Fibroblast of villous mesenchyme (primary cell): ENCODE measurements at places on chromosomes 4 and X.

GRCh38 chr4:98611677-98612317, 46.6 kb downstream of the TSPAN5 start:
- DNase-seq: no peak

- no peak for DNase-seq
These were observed 6.7 kb upstream of the CITED1 start for GRCh38 chrX:72312311-72312940.

DNA sequence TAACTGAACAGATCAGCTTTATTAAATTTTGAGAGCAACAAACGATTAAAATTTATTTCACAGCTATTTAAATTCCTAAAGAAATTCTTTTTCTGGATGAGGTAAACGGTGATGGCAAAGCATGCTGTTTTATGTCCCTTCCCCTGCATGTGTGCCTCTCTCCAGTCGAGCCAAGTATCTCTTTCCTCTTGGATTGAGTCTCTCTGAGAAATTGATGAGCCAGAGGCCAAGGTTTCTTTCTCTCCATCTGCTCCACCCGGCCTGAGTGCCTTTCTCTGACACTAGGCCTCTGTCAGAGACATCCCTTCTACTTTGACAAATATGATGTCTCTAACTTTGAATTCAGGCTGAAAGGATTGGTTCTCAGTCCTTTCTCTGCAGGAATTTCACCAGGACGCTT, 42.6 kb upstream of the PARM1 start:
- DNase-seq: no peak

- DNase-seq: no peak
These were observed 17.1 kb downstream of the SPON2 start for GRCh38 chr4:1155314-1155713.

DNA sequence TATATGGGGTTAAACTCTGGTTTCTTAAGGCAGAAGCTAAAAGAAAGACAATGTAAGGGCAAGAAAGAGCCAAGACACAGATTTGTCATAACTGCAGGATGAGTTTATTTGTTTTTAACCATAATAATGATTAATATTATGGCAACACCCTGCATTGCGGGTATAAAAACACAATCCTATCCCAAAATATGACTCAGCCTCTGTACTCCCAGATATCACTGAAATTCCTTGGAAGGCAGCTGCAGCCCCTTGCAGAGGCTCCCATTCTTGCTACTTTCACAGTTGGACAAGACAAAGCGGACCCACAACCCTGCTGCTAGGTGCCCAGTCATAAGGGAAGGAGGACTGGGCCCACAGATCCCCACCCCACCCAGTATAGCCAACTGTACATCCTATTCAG, 20.4 kb upstream of the FGF16 start:
- peak; percentile 4 for DNase-seq

- DNase-seq: no peak
These were observed 384.5 kb downstream of the NAF1 start for GRCh38 chr4:162782096-162782777.

GRCh38 chr4:52996261-52997131, 134.4 kb downstream of the RASL11B start:
- DNase-seq: peak; percentile 98

DNA sequence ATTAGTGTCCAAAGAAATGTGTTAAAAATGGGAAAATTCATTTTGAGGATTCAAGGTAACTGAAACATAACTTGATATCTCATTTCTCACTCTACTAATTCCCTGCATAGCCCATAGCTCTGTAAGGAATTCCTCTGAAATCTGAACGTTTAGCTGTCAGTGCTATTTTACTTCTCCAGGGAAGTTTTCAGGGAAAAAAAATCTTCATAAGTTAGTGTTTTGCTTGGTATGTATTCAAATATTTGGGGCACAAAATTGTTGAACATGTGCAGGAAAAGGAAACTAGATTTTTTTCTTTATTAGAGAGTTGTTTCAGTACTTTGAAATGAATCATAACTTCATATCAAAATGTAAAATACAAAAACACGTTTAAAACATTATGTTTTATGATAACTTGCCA, 891.4 kb downstream of the CENPC start:
- no peak for DNase-seq

- DNase-seq: no peak
These were observed 618 bp downstream of the BEND4 start for GRCh38 chr4:42151568-42152506.

- no peak for DNase-seq
These were observed 708.7 kb downstream of the TECRL start for GRCh38 chr4:63700569-63700968.

DNA sequence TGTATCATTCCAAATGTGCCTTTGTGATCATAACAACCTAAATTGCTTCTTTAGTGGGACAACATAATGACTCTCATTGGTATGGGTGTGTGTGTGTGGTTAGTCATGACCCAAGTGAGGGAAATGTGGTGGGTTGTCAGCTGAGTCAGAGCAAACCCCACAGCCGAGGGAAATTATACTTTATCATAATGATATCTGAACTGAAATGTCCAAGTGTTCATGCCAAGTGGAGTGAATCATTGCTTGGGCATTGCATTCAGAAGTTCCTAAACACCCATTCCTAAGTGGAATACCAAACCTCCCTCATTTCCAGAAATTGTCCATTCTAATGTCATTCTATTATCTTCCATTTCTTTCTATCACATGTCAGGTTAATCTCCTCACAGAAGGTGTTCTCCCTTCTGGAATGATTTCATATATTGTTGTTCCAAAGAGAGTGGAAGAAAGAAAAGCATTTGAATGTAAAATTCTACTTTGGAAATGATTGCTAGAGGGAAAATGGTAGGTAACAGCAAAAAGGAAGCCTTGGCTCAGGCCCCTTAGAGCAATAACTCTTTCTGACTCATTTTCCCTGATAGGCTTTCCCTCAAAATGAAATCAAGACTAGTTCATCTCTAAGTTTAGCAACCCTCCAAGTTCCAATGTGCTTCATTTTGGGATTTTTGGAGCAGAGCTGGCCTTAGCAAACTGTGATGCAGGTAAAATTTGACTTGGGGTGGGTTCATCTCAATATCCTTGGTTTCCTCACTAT, 230.7 kb upstream of the KCNIP4 start:
- peak; percentile 25 for DNase-seq

GRCh38 chrX:51893931-51894696, 691 bp downstream of the MAGED1 start:
- no peak for DNase-seq

DNA sequence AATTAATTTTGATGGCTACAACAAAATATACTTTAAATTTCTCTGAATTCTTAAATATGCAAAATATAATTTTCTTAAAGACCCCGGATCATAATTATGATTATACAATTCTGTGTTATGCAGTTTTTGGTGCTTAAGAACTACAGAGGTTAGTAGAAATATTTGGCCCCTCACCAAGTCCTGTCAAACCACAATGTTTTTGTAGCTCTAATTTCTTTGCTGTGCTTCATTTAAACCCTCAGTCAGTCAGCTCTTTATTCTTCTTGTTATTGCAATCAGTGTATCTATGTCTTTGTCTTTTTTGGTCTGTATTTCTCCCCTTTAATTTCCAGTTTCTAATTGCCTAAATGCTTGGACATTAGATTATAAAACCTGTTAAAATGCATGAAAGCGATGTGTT, 186.1 kb downstream of the CAMK2D start:
- DNase-seq: peak; percentile 41

DNA sequence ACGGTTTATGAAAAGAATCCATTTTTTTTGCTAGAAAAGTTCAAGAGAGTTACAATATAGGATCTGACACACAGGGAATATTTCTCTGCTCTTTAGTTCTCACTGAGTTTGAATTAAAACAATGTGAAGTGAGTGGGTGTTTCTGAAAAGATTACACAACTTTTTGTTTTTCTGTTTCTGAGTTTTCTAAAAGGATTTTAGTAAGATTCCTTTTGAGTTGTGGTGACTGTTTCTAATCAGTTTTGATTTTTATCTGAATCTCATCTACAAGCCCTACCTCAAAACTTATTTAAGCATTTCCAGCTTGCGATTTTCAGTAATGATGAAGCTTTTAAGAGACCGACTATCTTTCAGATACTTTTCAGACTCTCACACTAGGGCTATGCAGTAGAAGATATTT, 141.7 kb downstream of the GPAT3 start:
- peak; percentile 46 for DNase-seq

GRCh38 chrX:13126775-13127174, 82.4 kb upstream of the FAM9C start:
- DNase-seq: no peak

- peak; percentile 35 for DNase-seq
These were observed 3.0 kb downstream of the FBXL5 start for GRCh38 chr4:15652191-15652590.
